Stimulated activated naive CD4-positive, alpha-beta T cell treated with Interleukin-2 at 50 U/mL for 16 hours (primary cell): ENCODE measurements at places on chromosomes 1 and 21.

DNA sequence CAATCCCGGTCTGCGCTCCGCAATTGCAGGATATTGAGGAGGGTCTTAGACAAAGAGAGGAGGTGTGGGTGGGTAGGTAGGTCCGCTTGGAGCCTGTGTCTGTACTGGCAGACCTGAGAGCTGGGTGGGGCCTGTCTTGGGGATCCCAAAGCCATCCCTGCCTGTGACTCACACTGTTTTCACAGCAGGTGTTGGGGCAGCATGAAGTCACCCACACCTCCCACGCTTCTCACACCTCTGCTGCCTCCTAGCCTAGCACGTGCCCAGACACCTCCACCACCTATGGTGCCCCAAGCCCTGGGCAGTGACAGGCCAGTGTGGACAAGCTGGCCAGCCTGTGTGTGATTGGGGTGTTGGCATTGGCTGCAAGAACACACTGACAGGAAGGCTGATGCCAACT is 65.7 kb upstream of the ECE1 start:
- no peak for DNase-seq

GRCh38 chr1:20950679-20951078 is 163.6 kb upstream of the HP1BP3 start:
- DNase-seq = no peak

- DNase-seq = no peak
Observed at GRCh38 chr1:93446837-93447451, 974 bp upstream of the FNBP1L start.

- no peak for DNase-seq
Observed at GRCh38 chr1:232547938-232548484, 81.9 kb downstream of the SIPA1L2 start.

DNA sequence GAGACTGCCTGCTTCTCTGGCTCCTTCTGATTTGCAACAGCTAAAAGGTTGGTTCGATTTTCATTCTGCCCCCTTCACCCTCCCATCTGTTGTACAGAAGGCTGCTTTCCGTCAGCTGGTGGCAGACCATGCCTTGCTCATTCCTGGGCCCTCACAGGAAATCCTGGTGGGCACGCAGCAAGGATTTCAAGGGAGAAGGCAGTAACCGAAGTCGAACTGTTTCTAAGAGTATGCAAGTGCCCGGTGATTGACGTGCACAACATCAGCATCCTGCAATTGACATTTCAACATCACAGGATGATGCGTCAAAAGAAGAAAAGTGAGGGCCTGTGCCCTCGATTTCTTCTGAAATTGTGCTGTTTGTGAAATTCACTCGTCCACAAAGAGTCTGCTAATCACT is 83.8 kb downstream of the PLPP3 start:
- DNase-seq = no peak

- no peak for DNase-seq
Observed at GRCh38 chr1:23029337-23029736, 10.1 kb downstream of the KDM1A start.

DNA sequence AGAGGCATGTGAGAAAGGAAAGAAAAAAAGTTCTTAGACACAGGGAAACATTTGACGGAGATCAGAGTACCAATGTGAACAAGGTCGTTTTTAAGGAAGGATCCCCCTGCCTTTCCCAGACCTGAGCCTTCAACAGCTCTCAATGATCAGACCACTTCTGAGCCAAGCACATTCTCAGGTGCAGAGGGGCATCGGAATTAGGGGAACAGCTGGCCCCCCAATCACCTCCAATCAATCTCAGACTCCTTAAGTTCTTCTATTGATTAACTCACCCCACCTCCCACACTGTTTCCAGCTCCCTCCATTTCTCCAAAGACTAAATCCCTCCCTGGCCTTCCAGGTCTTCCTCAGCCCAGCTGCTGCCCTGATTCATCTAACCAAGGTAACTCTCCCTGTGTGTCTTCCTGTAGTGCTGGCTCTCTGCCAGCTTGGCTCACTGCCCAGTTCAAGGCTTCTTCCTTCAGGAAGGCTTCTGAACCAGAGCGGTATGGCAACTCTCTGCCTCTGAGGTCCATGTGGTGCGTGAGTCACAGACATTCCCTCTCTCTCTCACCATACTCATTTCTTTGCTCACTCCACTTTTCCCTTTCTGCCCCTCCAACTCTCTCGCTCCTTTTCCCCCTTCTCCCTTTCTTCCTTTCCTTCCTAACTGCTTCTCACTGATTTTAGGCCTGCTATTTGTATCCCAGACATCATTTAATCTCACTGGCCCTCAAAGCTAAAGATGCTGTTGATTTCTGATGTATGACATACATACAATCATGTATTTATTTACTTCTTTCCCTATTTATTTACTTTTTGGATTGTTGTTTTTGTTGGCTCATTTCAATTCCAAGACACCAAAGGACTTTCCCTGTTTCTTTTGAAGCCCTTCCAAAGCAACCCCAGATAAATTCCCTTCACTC is 18.1 kb downstream of the CFAP45 start:
- peak; percentile 9 for DNase-seq
